ENCODE measurements at places on chromosomes 16 and 17.

DNA sequence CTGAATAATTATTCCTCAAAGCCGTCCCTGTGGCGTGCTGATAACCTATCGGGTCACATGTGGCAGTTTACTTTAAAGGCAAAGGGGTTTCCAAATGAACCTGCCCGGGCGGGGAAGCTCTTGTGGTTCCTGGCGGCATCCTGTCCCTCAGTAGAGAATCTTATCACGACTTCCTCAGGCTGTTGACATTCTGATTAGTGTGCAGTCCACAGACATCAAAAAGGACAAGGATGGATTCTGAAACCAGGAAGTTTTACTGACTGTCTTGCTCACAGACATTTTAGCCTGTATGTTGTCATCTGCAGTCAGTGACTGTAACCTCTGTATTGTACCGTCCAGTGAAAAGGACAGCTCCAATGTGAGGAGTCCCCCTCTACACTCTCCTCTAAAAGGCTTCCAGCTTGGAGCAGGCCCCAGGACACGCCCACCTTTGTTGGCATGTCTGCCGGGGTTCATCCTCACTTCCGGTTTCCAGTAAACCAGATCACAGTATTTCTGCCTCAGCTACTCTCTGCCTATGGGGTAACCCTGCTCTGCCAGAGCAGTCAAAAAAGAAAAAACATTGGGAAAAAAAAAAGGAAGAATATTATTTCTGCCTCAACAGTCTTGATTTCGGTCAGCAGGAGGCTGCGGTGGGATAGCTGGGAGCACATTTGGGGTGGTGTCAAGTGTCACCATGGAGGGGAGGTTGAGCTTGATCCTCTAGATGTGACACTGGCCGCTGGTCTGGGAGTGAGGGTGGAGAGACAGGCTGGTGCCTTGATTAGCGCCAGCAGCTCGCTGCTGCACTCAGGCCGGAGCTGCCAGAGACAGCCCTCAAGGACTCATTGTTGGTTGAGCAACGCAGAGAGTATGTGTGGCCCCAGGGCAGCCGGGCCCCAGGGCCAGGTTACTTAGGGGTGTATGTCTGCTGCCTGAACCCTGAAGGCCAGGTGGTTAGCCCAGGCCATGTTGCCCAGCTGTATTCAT lies 89.0 kb upstream of the DNAH17 start:
- DNase-seq: peak; percentile 45

DNA sequence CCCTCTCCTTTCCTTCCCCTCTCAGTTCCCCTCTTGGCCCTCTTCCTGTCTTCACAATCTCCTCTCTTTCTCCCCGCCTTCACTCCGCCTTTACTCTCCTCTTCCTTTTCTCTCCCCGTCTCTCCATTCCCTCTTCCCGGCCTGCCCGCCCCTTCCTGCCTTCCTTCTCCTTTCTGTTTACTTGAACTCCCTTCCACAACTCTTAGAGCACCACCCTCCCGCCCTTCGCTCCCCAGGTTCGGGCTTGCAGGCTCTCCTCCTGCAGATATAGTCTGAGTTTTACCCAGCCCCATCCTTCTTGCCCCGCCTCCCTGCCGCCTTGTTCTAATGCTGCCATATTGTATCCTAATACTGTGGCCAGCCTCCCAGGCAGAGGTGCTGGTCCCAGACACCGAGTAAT lies 201.5 kb upstream of the N4BP1 start:
- DNase-seq: no peak

- no peak for DNase-seq
Observed at GRCh38 chr16:31113121-31114120, 4.0 kb upstream of the KAT8 start.

DNA sequence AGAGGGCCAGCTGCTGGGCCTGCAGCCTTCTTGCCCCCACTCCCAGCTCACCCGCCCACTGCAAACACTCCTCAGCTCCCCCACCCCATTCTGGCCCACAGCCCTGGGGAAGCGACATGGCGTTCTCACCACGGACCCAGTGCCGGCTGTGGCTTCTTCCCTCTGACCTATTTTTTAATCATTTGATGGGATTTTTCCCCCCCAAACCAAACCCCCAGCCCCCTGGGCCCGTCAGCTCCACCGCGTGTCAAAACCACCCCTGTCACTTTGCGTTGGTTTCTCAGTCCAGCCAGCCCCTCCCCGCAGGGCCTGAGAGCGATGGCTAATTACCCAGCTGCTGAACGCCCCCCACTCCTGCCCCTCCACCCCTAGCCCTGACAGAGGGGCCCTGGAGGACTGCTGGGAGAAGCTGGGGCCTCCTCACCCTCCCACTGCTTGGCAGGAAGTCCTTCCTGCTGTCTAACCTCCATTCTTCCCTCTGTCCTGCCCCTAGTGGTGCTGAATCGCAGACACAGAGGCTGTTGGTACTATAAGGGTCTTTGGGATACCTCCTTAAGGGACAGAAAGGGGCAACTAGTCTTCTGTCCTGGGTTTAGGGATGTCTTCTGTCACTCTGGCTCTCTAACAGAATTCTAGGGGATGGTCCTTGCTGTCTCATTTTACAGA lies 7.5 kb upstream of the TBX21 start:
- no peak for DNase-seq

DNA sequence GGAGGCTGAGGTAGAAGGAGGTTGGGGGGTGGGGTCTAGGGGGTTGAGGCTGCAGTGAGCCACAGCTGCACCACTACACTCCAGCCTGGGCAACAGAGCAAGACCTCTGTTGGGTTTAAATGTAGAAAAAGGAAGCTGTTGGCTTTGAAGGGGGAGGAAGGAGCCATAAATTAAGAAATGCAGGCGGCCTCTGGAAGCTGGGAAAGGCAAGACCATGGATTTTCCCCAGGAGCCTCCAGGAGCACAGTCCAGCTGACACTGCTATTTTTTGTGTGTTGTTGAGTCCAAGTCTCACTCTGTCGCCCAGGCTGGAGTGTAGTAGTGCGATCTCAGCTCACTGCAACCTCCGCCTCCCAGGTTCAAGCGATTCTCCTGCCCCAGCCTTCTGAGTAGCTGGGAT lies 15.9 kb downstream of the LITAF start:
- DNase-seq: no peak

DNA sequence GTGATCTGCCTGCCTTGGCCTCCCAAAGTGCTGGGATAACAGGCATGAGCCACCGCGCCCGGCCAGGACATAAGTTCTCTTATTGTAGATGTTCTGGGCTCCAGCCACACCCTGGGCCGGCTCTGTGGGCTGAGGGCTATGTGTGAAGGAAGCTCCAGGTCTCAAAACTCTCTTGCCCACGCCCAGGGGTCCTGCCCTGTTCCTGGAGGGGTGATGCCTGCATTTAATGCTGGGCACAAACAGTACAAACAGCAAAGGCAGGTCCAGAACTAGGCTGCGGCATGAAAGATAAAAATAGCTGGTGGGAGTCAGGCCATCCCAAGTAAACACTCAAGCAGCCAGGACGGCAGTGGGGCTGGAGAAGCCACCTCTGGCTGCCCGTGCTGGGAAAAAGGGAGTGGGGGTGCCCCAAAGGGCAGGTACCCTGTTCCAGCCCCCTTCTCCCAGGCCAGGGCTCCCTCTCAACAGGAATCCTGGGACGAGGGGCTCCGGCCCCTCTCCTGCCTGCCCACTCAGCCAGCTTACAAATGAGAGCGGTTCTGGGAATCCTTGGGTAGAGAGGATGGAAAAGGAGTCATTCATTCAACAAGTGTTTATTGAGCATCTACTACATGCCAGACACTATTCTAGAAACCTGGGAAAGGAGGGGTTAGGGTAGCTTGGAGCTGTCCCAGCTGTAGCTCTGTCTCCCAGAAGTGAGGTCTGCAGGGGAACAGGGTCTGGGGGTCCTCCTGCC lies 4.6 kb downstream of the TRIM47 start:
- DNase-seq: no peak

- DNase-seq: peak; percentile 91
Observed at GRCh38 chr17:28842282-28843012, at the start of gene FAM222B. FAM222B (minus strand) TSS chr17:28842790; CDS start chr17:28766667, 76,123 bp downstream.
